ENCODE measurements at places on chromosomes 4 and X. TPM values are rescaled to one million over a fixed set of nuclear protein-coding genes. Genes with fewer than 3 reads are reported as not detected.

The HMGN5 gene
- 1.6 TPM for total RNA-seq

The NLGN4X gene
- under 0.01 TPM for total RNA-seq

The FGF13 gene
- 30.6 TPM for total RNA-seq

The NKX6-1 gene
- total RNA-seq: 18.6 TPM

The CETN2 gene
- total RNA-seq: 54.7 TPM

The CLNK gene
- not detected for total RNA-seq

The RBMX gene
- 305 TPM for total RNA-seq

The HSFX4 gene
- not detected for total RNA-seq

The CYP4V2 gene
- total RNA-seq: 27.1 TPM

The TMEM187 gene
- 6.8 TPM for total RNA-seq

The GLOD5 gene
- not detected for total RNA-seq

The KCNIP4 gene
- total RNA-seq: not detected

The PPP4R3C gene
- total RNA-seq: not detected

The UGT2B15 gene
- total RNA-seq: not detected

The SLC10A4 gene
- total RNA-seq: 0.15 TPM

The NXF2 gene
- total RNA-seq: not detected

The RGN gene
- total RNA-seq: 5.2 TPM
